ENCODE measurements at places on chromosomes 12 and 14.

DNA sequence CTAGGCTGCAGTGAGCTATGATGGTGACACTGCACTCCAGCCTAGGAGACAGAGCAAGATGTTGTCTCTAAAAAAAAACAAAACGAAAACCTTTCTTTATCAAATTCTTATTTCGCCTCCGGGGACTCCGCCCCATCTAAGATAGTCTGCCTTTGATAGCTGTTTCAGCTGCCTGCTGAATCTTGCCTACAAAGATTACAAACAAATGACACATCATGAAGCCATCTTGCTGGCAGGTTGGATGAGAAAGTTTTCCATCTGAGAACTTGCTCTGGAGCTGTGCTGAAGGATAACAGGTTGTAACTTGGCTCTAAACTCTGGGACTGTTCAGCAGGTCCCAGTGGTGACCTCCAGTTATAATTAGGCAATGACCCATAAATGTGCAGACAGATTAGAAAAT, 41.8 kb upstream of the AEBP2 start:
- DNase-seq: no peak

DNA sequence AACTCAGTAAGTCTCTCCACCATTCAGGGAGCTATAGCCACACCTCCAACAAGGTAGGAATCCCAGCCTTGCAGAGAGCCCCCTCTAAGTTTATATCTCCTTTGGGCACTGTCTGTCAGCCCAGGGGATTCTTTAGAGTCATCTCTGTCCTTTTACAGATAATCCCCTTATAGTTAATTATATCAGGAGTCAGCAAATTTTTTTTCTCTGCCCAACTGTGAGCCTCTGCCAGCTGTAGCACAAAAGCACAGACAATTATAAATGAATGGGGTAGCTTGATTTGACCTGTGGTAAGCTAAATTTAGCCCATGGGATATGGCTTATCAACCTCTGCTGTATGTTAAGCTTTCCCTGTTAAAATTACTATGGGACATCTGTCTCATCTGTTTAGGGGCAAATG, 8.3 kb downstream of the CEP128 start:
- no peak for DNase-seq

GRCh38 chr14:20469242-20469889, at the start of gene PNP:
TSS of gene PNP (plus strand) at chr14:20469406. CDS start at chr14:20469525, 119 bp downstream.
- peak; percentile 77 for DNase-seq

DNA sequence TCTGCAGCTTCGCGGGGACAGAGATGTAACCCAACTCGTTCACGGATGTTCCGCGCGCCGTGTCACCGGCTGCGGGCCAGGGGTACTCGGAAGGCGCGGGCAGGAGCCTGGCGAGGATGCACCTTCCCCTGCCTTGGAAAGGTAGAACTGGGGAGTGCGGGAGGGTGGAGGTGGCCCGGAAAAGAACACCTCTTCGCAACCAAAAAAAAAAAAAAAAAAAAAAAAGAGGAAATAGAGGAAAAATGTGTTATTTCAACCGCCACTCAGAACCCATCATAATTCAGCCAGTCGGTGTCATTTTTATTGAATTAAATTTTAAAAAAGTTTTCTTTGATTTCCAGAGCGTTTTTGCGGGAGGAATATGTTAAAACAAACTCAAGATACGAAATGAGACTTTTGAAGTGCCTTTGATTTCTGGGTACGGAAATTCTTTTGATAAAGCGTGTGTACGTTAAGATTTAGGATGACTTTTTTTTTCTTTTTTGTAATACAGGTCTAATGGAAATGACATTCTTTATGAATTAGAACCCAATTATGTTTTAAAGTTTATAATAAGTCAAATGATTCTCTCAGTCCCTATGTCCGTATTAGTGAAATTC, 8.9 kb downstream of the CDKN1B start:
- DNase-seq: no peak

GRCh38 chr12:95764848-95765247, 25.7 kb downstream of the NTN4 start:
- no peak for DNase-seq

DNA sequence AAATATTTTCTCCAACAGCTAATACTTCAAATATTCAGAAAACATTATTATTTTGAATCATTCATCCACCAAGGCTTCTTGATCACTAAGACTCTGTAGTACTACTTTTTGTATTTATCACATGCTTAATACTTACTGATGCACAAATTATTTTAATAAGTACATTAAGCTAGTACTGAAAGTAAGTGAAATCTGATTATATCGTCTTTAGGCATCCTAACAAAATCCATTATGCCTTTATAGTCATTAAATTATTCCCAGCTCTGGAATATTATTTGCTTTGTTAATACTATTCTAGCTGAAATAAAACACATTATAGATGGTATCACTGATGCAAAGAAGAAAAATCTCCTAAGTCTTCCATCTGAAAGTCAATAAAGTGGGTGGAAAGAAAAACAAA, 75.1 kb upstream of the TTC7B start:
- DNase-seq: no peak

DNA sequence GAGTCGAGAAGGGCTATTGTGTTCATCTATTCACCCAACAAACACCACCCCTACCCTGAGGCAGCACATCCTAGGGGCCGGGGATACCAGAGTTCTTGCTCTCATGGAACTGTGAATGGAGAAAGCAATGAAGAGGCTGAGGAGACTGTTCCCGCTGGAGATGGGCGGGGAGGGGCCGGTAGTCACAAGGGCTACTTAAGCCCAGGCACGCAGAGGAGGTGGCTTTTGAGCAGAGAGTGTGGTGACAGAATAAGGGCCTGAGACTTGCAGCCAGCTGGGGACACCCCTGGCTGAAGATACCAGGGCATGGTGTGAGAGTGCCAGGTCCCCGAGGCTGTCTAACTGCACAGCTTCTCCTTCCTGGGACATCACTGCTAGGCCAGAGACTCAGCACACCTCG, 114.1 kb upstream of the EVL start:
- DNase-seq: no peak

DNA sequence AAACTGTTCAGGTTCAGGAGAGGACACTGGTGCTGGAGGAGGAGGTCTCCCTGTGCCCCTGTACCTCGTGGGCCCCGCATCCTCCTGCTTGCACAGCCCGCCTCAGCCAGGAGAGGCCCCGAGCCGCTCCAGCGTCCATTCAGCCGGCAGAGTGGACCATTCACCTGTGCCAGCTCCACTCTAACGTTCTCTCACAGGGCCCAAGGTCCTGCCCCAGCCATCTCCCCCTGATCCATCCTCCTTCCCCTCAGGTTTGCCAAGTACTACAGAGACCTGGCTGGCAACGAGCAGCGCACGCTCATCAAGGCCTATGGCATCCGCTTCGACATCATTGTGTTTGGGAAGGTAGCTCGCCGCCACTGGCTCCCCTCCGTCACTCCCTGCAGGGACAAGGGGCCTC, 22.2 kb downstream of the P2RX4 start:
- DNase-seq: no peak

- no peak for DNase-seq
These were observed 43.1 kb downstream of the ATP2B1 start for GRCh38 chr12:89665556-89665955.

DNA sequence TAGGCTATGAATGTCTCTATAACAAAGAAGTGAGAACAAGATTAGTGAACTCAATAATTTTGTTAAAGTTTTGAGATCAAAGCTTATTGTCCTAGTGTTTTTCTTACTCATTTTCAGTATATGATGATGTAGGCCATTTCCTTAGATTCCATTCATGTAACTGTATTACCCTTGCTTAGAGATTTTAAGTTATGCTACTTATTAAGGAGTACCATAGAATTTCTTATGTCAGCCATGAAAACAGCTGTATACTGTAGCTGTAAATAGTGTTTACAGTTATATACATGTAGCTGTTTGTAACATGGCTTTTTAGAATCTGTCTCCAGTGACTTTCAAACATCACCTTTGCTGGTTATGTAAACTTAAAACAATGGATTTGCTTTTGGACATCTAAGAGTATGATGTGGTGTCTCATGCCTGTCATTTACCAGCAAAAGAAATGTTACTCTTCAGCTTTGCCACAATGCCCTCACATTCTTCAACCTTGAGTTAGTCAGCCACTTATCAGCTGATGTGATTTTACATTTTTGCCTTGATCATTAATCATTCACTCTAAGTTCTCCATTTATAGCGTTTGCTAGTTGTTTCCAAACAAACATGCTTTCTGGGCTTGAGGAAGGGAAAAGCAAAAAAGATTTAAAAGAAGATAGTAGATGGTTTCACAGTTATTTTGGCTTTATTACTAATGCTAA, 55.5 kb downstream of the SLC16A7 start:
- no peak for DNase-seq

All from NCI-H1417 treated with DMSO at 0.1 percent for 48 hours (cell line).